ENCODE measurements at places on chromosomes 1 and 21.

- DNase-seq, result no peak
Observed at GRCh38 chr1:58586271-58586670, 9.2 kb upstream of the TACSTD2 start.

GRCh38 chr1:204623365-204623893, 62.1 kb downstream of the LRRN2 start:
- no peak for DNase-seq

DNA sequence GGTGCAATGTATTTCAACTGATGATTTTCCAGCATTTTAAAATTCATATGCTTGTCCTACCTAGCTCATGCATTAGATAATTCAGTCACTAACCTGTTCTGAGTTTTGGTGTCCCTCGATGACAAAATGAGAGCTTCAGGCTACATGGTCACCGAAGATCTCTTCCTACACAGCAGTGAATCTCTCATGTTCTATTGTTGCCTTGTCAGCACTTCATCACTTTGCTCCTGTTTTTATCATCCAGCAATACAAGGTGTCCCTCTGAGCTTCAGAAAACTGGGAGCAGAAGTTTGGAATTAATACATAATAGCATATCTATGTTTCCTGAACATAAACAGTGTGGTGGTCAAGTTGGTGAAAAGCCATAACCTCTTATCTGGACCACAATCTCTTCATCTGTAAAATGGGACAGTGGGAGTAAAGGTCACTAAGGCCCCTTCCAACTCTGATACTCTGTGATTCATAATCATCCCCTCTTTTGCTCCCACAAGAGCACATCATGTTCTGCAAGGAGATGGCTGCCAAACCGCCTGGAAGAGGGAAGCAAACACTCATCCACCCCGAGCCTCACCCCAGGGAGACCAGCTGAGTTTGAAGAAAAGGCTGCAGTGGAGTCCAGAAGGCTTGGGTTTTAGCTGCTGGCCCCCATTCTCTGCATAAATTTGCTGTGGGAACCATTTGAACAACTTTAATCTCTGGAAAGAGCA, 137.9 kb upstream of the F3 start:
- no peak for DNase-seq

DNA sequence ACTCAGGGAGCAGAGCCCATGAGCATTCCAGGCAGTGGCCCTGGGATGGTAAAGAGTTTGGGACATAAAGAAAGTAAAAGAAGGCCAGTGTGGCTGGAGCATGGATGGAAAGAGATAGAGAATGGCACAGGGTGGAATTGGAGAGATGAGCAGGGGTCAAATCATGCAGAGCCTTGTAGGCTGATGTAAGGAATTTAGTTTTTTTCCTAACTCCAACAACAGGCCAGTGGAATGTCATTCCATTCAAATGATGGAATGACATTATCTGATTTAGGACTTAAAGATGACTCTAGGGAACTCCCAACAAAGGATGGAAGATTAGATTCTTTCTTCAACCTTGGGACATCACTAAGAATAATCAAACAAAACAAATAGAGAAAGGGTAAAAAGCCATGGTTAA, 12.8 kb upstream of the S100A2 start:
- no peak for DNase-seq

DNA sequence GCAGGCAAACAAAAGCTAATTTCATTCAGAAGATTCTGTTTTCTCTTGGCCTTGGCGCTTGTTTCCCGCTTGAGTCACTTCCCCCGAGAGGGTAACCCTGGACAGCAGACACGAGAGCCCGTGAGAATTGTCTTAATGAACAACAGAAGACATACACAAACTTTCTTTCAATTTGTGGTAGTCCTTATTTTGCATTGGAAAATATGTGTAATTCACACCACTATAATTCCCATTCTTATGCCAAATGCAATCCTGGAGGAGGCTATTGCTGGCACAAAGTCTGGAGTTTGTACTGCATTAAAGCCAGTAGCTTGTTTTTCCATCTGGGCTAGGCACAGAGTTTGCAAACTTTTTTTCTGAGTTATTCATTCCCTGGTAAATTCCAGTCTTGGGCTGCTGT, 109.8 kb upstream of the IVNS1ABP start:
- DNase-seq, result no peak

- DNase-seq, result no peak
Observed at GRCh38 chr1:21331752-21332478, 41.7 kb upstream of the ECE1 start.

DNA sequence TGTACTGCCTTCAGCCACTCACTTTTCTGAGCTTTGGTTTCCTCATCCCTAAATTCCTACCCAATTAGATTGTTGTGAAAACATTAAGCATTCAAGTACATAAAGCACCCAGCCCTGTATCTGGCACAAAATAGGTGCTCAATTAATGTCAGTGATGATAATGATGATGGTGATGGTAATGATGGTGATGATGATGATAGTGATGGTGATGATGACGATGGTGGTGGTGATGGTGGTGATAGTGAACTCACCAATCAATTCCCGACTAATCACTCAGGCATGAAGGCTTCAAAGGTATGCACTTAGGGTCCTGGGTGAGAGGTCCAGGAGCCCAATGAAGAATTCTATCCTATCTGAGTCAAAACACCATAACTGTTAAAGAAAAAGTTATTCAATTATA, 383.5 kb downstream of the MATN1 start:
- DNase-seq, result no peak

GRCh38 chr1:192630521-192631287, 5.2 kb upstream of the RGS13 start:
- no peak for DNase-seq

DNA sequence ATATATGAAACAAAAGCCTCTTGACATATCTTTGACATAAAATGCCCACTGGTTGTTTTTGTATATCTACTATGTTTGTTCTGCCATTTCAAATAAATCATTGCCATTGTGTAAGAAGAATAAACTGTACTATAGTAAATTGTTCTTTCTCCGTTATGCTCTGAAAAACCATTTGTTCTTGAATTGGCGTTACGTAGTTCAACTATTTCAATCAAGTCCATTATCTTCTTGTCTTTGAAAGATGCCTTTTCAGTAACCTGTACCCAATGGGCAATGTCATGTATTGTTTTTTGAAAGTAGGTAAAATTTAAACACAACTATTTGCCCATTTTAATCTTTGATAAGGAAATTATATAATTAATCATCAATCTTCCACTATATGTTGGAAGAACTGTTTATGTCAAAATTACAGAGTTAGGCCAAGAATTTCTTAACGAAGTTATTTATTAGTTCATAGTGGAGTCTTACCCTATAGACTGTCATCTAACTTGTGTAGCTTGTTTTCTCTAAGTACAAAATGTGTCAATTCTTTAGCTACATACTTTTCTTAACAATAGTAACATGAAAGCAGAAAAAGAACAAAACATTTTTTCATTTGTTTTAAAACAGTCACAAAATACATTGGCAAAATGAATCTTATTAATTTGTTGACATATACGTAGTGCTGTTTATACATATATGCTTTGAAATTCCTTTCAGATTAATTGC, 294.8 kb downstream of the PTPRC start:
- DNase-seq, result no peak

DNA sequence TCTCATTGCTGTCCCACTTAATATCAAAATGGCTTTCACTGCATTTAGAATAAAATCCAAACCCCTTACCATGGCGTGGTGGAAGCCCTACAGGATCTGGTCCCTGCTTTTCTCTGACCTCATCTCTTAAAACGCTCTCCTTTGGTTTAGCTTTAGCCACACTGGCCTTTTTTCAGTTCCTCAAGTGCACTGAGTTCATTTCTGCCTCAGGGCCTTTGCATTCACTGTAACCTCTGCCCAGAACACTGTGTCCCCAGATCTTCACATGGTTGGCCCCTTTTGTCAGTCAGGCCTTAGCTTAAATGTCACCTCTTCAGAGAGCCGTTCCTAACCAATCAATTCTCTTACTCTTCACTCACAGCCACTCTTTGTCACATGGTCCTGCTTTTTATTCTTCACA, 21.5 kb downstream of the BCL9 start:
- no peak for DNase-seq

DNA sequence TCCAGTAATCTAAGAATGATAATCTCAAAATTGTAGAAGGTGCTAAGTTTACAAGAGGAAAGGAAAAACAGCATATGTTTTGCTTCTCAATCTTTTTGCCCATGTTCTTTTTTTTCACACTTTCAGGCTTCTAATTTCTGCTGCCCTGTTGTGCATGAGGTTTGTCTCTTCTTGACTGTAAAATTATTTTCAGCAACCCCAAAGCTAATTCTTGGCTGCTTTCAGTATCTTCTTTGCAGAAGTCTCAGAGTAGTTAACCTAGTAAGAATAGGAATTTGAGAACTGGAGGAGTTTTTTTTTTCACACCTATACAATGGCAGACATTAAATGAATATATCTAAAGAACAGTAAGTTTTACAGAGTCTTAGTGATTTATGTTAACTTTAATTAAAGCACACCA, 26.4 kb downstream of the DENND2D start:
- no peak for DNase-seq

DNA sequence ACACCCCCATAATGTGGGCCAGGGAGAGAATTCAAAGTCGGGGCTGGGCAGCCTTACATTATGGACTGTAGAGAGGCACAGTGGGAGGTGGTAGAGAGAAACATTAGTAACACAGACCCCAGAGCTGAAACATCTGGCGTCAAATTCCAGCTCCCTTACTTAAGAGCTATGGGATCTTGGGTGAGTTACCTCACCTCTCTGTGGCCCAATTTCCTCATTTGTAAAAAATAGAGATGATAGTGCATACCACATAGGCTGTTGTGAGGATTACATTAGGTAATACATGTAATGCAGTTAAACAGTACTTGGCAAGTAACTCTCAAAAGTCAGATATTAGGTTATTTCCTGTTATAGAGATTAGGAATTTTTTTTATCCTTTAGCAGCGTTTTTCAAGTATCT, 160.5 kb upstream of the KIAA0040 start:
- no peak for DNase-seq
